CD4-positive, alpha-beta T cell (primary cell): ENCODE measurements at places on chromosomes 5 and 9.

GRCh38 chr9:2403701-2404100, 217.9 kb upstream of the VLDLR start:
- DNase-seq, result no peak

DNA sequence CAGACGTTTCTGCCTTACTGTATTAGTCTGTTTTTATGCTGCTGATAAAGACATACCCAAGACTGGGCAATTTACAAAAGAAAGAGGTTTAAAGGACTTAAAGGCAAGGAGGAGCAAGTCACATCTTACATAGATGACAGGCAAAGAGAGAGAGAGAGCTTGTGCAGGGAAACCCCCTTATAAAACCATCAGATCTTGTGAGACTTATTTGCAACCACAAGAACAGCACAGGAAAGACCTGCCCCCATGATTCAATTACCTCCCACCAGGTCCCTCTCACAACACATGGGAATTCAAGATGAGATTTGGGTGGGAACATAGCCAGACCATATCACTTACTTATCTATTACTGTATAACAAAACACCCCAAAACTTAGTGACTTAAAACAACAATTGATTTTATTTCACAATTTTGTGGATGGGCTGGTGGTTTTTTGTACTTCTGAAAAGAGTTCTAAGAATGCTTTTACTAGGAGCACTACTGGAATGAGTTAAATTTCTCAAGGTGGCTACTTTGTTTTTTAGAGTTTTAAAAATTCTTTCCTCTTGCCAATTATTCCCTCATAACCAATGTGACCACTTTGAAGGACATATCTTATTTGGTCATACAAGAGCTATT, 10.3 kb downstream of the RUSC2 start:
- DNase-seq, result no peak

DNA sequence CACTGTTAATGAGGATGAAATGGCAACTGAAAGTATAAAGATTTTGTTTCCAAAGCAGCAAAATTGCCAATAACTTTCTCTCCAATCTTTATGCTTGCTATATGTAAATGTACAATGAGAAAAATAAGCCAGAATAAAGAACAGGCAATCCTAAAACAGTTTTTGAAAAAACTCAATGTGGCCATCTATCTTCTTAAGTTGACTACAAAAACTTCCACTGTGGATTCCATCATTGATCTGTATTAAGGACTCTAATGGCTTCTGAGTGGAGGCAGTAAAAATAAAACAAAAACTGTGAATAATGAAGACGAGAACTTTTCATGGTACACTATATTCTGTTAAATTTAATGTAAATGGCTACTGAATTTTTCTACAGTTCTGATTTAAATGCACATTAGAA, 382.9 kb downstream of the TMEM232 start:
- no peak for DNase-seq

DNA sequence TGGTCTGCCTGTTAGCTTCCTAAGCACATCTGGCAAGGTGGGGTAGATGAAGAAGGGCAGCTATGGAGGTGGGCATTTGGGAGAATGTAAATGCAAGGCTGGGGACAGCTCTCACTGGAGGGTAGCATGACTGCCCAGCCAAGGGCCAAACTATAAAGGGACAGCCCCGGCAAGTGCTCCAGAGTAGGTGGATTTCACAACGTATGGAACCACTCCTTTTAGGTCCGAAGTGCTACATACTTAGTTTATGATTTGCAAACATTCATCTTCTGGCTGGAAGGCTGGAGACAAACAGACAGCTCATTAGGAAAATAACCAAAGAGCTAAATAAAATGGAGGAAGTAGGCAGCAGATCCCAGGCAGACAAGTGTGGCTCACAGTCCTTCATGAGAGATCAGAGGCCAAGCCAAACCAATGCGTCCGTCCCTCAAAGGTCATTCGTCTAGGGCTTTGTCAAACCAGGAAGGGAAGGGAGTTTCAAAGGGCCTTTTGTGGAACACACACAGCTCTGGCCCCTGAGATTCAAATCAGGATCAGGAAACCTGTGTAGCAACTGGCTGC, 42.5 kb upstream of the GLRX start:
- no peak for DNase-seq

GRCh38 chr5:139481122-139481533, 1.4 kb downstream of the STING1 start:
- peak; percentile 52 for DNase-seq

DNA sequence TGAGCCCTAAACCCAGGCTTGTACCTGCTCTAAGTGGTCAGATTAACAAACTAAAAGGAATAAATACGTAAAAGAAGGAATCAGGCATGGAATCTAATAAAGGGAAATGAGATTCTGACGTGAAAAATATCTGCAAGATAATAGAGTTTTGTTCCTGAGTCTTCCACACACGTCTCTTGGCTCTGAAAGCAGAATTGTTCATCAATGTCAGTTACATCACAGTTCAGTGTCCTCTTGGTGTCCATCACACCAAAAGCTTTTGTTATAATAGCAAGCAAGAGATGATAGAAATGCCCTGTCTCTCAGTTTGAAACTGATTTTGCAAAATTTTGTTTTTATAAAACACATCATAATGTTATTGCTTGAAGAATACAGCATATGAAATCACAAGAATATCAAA, 34.7 kb upstream of the NMUR2 start:
- DNase-seq, result no peak

DNA sequence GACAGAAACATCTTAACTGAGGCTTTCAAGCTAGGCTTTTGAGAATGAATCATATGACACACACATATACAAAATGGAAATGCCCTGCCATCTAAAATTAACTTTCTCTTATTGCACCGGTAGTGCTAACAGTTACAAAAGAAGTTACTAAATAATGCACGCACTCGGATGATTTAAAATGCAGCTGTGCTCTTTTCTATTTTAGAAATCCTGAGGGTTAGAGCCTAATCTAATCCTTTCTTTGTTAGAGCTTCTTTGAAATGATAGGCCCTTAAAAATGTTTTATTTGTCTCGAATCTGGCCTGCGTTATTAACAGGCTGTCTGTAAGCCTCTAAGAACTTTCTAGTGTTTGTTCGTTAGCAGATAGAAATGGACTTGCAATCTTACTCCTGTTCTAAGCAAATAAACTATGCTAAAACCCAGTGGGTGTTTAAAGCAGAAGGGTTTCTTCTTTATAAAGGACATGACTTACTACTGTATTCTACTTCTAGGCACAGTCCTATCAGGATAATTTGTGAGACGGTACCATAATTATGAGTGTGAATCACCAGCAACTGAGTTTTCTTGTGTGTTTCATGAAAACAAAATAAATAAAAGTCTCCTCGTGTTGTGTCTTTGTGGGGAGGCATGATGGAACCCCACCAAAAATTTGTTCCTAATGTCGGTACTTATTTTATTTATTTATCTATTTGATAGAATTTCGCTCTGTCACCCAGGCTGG, 69.2 kb upstream of the MYO10 start:
- no peak for DNase-seq

- DNase-seq, result no peak
These were observed 375.5 kb downstream of the CDH9 start for GRCh38 chr5:26662806-26663360.

GRCh38 chr5:159206818-159207217, 2.5 kb downstream of the RNF145 start:
- DNase-seq, result no peak

- no peak for DNase-seq
These were observed 173.4 kb downstream of the ROR2 start for GRCh38 chr9:91776409-91777291.

- no peak for DNase-seq
These were observed 79.9 kb upstream of the FBXW11 start for GRCh38 chr5:172086194-172086975.

GRCh38 chr9:101495810-101496209, 37.8 kb upstream of the RNF20 start:
- DNase-seq, result no peak

GRCh38 chr5:137280656-137281055, 218.5 kb downstream of the SPOCK1 start:
- no peak for DNase-seq

DNA sequence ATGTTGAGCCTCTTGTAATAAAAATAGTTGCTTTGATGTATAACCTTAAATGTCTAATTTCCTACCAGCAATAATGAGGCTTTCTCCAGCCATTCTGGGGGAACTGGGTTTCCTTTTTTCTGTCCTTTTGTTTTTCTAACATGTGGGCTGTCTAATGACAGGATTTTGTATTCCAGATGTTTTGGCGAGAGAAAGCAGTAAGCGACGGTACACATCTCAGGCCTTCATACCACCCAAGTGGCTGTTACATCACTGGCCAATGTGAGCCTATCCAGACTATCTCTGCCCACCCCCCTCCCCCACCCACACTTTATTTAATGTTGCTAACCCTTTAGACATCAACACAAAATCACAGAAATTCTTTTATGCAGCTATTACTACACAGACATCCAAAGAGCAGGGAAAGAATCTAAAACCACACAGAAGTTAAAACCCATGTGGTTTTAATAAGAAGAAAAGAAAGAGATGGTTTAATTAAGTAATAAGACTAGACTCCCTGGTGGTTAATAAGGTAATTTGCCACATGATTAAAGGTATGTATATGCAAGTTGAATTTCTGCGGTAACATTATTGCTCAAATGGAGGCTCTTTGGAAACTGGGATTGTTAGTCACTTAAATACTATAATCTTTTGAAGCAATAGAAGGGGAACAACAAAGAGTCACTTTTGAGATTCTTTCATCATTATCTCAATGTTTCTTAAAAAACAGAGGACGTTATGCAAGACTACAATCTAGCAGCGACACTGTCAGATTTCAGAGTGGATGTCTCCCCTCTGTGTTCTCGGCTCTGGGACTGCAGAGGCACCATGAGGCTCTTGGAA, 365.1 kb downstream of the ENC1 start:
- no peak for DNase-seq

GRCh38 chr5:36870399-36871040, 6.0 kb upstream of the NIPBL start:
- DNase-seq, result no peak

GRCh38 chr9:101859620-101860019, 121.2 kb upstream of the GRIN3A start:
- DNase-seq, result no peak

- no peak for DNase-seq
These were observed 25.9 kb upstream of the SLC12A7 start for GRCh38 chr5:1137567-1138444.

- DNase-seq, result peak; percentile 51
These were observed 2.2 kb downstream of the ST6GALNAC6 start for GRCh38 chr9:127897193-127897692.

GRCh38 chr5:96822686-96823459, 15.1 kb upstream of the ERAP1 start:
- peak; percentile 56 for DNase-seq

- DNase-seq, result no peak
These were observed 66.7 kb downstream of the PSD2 start for GRCh38 chr5:139862313-139862712.

- DNase-seq, result peak; percentile 47
These were observed 28.4 kb downstream of the TIMD4 start for GRCh38 chr5:156934450-156935211.

DNA sequence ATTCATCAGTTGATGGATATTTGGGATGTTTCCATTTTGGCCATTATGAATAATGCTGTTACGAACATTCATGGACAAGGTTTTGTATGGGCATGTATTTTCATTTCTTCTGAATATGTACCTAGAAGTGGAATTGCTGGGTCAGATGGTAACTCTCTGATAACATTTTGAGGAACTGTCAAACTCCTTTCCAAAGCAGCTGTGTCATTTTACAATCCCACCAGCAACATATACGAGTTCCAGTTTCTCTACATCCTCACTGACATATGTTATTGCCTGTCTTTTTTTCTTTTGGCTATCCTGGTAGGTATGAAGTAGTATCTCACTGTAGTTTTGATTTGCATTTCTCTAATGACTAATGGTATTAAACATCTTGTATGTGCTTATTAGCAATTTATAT, 86.7 kb downstream of the PRKACG start:
- no peak for DNase-seq

GRCh38 chr5:67879620-67880510, 335.7 kb upstream of the PIK3R1 start:
- DNase-seq, result no peak

- DNase-seq, result no peak
These were observed 339.2 kb downstream of the GLIS3 start for GRCh38 chr9:3960661-3961144.

- DNase-seq, result peak; percentile 60
These were observed 47.5 kb downstream of the NEURL1B start for GRCh38 chr5:172688349-172689217.

DNA sequence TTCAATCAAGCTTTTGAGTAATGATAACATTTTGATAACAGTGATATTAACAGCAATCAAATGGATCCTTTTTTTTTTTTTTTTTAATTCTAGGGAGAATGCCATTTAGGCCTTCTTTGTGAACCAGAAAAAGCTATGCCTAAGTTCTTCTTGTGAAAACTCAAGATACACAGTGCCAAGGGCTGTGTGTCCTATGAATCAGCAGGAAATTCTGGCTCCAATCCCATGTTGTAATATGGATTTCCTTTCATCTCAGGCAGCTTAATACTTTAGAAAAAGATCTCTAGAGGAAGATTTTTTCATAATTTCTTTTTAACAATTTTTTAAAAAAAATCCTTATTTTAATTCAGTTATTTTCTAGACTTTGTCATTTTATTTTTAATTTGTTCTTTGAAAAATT, 96.1 kb downstream of the NUDT12 start:
- no peak for DNase-seq

DNA sequence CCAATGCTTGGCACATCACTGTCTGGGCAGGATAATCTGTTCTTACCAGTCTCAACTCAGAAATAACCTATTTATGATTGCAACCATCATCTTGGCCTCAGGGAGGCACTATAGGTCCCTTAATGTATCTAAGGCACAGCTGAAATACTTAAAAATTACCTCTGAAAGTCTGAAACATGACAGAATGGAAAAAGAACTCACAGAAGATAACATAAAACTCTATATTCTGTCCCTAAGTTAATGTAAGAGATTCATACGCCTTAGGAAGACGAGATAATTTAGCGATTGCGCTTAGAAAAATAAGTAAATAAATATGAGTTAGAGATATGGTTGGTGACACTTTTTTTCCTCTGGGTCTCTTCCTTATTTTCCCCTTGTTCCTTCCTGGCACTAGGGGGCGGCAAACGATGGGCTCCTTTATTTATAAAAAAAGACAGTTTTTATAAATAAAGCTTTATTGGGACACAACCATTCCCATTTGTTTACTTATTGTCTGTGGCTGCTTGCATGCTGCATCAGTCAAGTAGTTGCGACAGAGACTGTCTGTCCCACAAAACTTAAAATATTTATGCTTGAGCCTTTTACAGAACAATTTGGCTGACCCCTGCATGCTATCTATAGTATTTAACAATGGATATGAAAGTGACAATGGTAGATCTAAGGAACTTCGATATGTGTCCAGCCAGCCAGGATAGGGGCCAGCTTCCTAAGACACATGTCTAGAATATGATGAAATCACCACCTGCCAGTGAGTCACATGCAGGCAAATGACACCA, 79.6 kb downstream of the PDE4D start:
- DNase-seq, result no peak

DNA sequence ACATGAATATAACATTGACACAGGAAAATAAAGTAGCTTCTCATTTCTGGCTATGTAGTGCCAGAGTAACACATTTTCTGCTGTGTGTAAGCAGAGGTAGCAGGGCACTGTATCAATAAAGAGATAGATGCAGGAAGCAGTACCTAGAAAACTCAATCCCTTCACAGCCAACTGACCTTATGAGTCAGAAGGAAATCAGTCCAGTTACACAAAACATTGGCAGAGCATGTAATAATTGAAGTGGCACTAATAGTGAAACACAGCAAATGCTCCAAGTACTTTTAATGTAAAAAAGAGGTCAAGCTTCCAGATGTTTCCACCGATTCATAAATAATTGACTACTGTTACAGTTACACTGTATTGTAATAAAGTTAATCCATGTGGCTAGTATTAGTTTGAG, 706.6 kb downstream of the EFNA5 start:
- no peak for DNase-seq
